ENCODE measurements at places on chromosomes 5 and 9. TPM values are rescaled to one million over a fixed set of nuclear protein-coding genes. Genes with fewer than 3 reads are reported as not detected.

UBE2QL1 gene
- 0.81 TPM for polyA plus RNA-seq

TPPP gene
- 8.8 TPM for polyA plus RNA-seq

CEP78 gene
- 16.4 TPM for polyA plus RNA-seq

PCDHGA7 gene
- polyA plus RNA-seq = 0.69 TPM

TMEM174 gene
- polyA plus RNA-seq = not detected

Measured in large intestine (tissue), 12 donors.